Ureter (tissue), 1 donor: ENCODE measurements at places on chromosomes 1 and 21. TPM values are rescaled to one million over a fixed set of nuclear protein-coding genes. Genes with fewer than 3 reads are reported as not detected.

DNA sequence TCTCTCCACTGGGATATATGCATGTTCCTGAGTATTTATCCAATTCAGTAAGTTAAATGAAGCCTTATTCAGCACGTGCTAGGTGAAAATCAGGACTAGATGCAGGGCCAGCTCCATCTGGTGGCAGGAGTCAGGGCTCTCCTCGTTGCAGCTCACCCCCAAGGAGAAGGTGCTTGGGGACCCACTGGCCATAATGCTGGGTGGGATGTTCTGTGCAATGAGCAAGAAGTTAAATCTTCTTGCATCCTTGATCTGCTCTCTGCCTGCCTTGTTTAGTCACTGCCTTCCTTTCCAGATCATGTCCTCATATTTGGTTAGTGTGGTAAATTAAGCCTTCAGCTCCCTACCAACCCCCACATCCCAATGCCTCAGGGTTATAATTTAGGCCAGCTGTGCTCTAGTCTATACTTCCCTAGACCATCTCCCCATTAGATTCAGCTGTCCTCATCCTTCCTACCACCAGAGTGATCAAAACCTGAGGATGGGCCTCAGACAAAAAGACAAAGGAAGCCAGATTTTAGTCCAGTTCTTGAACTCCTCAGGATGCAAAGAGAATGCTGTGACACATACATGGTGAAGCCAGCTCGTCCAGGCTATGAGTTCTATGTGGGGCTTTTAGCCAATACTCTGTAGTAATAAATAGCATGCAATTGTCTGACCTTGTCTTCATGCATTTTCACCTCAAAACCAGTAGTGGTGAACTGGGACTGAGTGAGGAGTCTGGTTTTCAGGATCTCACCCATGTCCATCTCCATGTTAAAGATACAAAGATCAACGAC lies 55.9 kb downstream of the SEC16B start:
- no peak for DNase-seq

Gene TEDDM1
- total RNA-seq, result not detected

- no peak for DNase-seq
These were observed 21.4 kb upstream of the PLA2G5 start for GRCh38 chr1:20048563-20048962.

- DNase-seq, result no peak
These were observed 208.1 kb downstream of the USH2A start for GRCh38 chr1:216215169-216215568.

DNA sequence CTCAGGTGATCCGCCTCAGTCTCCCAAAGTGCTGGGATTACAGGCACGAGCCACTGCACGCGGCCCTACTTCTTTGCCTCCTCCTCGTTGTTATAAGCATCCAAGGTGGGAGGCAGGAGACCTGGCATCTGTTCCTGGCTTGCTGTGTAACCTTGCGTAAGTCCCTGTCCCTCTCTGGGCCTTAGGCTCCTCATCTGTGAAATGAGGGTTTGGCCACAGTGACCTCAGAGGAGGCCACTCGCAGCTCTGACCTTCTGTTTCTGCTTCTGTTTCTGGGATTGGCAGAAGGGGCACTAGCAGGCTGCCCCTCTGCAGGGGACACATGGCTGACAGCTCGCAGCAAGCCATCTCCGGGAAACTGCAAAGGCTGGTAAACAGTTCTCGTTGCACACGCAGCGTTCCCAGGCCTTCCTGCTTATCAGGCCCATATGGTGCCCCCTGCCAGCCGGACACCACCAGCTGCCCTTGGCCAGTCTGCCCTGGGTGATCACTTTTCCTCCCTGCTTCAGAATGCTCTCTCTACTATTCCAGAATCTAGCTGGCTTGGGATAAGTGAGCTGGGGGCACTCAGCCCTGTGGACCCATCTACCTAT lies 2.6 kb upstream of the LDLRAP1 start:
- DNase-seq, result no peak
